ENCODE measurements at places on chromosomes 3 and 15.

DNA sequence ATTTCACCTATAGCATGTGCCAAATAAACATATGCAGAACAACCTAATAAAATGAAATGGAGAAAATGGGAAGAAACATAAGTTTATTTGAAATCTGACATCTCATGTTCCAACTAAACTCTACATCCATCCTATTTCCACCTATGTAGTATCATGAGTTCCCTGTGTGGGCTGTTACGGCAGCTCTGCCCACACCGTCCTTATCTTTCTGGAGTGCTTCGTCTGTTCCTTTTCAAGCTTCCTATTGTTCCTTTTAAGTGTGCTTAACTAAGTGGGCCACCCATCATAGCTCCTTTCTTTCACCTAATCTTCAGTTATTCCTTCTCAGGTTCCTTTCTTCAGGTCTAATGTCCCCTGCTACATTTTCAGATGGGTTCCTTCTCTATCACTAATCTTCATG, 17.3 kb downstream of the RYR3 start:
- no peak for DNase-seq

DNA sequence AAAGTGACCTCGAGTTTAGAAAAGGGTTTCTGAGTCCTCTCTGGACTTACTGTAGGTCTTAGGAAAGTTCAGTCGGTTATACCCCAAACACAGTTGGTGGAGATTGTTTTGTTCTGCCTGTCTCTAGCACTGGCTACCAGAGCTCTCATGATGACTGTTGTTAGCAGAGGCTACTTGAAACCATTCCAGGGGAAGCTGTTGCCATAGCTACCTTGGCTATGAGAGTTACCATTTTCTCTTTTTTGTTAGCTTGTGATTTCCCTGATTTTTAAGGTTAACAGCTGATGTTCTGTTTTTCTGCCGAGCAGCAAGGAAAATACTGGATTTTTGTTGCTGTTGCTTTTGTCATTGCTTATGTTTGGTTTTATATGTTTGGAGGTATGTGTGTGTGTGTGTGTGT, 26.7 kb downstream of the ABHD2 start:
- no peak for DNase-seq

- DNase-seq: no peak
Observed at GRCh38 chr15:35698966-35699575, 153.1 kb upstream of the DPH6 start.

GRCh38 chr15:93121973-93122910, 33.2 kb upstream of the RGMA start:
- DNase-seq: no peak
